ENCODE measurements at places on chromosomes 12 and 14. TPM values are rescaled to one million over a fixed set of nuclear protein-coding genes. Genes with fewer than 3 reads are reported as not detected.

DNA sequence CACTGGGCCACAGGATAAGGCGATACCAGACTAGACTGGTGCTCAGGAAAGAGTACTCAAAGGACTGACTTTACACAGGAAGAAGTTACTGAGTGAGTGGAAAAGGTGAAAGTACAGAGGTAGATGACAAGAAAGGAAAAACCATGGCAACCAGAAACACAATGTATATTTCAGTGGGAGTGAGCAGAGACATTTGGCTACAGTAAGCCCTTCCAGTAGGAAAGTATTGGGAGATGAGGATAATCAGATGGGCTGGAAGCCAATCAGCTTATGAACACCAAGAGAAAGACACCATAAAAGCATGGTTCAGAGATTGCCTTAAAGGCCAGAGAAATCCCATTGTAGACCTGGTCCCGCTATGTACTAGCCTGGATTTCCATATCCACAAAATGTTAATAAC, 51.6 kb downstream of the TMTC1 start:
- no peaks in the 10 kb centered on the region for H3K4me1 ChIP-seq
- no peak overlapping the region for H3K27ac ChIP-seq
- no peak for DNase-seq
- no peaks in the 10 kb centered on the region for H3K36me3 ChIP-seq
- H3K27me3 ChIP-seq, result no peaks in the 10 kb centered on the region
- no peak overlapping the region for H3K4me3 ChIP-seq

DNA sequence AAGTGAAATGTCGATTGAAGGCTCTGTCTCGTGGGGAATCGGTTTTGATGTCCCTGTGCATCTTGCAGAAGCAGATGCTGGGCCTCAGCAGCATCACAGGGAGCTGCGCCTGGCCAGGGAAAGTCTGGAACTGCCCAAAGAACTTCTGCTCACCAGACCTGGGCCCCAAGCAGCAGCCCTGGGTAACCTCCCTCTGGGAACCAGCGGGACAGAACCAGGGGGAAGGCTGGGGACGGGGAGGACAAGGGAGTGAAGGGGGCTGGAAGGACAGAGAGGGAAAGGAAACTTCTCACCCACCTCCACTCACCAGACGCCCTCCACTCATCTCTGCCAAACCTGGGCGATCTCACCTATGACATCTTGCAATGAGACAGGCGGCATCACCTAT, 26.8 kb upstream of the C14orf180 start:
- no peak overlapping the region for H3K27ac ChIP-seq
- peaks cover 3% of the 10 kb centered on the region for H3K27me3 ChIP-seq
- H3K4me1 ChIP-seq, result no peaks in the 10 kb centered on the region

DNA sequence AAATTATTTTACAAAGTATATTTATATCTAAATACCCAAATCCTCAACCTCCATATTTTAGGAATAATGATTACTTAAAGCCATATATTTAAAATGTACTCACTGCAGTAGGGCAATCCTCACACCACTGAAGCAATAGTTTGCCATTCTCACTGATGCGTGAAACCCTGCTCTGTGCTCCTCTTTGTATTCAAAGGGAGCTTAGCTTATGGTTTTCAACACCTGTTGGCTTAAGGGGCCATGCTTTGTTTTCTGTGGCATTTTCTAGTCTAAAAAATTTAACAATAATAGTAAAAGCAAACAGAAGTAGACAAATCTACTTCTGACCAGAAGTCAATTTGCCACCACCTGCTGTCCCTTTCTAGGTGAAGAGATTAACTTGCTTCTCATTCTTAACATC, 294.6 kb downstream of the FLRT2 start:
- DNase-seq, result no peak
- H3K4me3 ChIP-seq, result no peak overlapping the region
- no peak overlapping the region for H3K27ac ChIP-seq

GRCh38 chr14:70828188-70828587, 18.9 kb upstream of the MAP3K9 start:
- no peaks in the 10 kb centered on the region for H3K36me3 ChIP-seq
- H3K4me3 ChIP-seq, result no peak overlapping the region
- no peaks in the 10 kb centered on the region for H3K4me1 ChIP-seq
- no peak for DNase-seq
- H3K27me3 ChIP-seq, result no peaks in the 10 kb centered on the region

DNA sequence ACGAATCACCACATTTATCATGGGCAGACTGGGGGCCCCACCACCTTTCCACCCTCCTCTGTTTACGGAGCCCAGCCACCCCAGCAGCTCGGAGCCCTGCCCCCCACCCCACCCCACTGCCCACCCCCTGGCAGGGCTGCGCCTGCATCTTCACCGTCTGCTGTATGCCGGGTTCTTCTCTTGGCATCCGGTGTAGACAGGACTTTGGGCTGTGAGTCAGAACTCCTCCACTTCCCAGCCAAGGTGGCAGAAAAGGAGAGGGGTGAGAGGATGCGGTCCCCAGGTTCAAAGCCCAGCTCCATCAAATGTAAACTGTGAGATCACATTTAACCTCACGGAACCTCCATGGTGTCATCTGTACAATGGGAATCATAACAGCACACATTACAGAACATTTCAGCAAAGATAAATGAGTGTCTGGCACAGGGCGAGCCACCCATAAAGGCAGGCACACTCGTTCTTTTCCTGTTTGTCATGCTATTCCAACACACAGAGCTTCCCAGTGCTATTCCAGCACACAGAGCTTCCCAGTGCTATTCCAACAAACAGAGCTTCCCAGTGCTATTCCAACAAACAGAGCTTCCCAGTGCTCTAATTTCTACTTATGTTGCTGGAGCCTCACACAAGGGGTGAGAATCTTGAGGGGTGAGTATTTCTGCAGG, 292.7 kb upstream of the RTL1 start:
- H3K27me3 ChIP-seq, result no peaks in the 10 kb centered on the region
- no peak for DNase-seq
- H3K27ac ChIP-seq, result no peak overlapping the region
- H3K4me1 ChIP-seq, result no peaks in the 10 kb centered on the region
- no peak overlapping the region for H3K4me3 ChIP-seq
- no peaks in the 10 kb centered on the region for H3K36me3 ChIP-seq

DNA sequence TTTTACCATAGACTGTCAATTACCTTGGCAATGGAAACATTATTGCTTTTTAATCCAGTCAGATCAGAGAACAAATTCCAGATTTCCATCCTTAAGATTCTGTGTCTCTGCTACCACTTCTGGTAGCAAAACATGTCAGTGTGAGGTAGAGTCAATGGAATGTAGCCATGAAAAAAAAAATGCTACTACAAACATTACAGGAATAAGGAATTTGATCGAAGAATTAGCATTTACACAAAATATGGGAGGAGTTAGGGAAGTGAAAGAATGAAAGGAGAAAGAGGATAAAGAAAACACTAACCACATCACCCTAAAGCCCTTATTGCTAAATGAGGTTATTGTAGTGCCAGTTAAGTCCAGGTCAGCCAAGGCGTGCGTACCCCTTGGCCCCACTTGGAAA, 9.2 kb downstream of the MED21 start:
- H3K4me3 ChIP-seq, result no peak overlapping the region
- H3K36me3 ChIP-seq, result no peaks in the 10 kb centered on the region
- H3K27me3 ChIP-seq, result no peaks in the 10 kb centered on the region

DNA sequence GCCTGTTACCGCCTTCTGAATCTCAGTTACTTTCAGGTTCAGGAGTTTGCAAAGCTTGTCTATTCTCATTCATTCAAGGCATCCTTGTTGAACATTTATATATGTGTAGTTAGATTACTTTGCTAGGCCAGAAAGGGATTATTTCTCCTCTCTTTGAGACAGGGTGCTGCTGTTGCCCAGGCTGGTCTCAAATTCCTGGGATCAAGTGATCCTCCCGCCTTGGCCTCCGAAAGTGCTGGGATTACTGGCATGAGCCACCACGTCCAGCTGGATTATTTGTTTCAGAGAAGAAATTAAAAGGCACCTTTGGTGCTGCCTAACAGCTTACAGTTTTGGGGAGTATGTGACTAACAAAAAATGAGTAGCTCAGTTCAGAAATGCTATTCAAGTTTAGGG, 772 bp downstream of the CHURC1 start:
- DNase-seq, result no peak
- peak overlapping the region; percentile 88 for H3K27ac ChIP-seq
- H3K36me3 ChIP-seq, result no peaks in the 10 kb centered on the region
- peaks cover 6% of the 10 kb centered on the region for H3K4me1 ChIP-seq
- H3K4me3 ChIP-seq, result peak overlapping the region; percentile 94

DNA sequence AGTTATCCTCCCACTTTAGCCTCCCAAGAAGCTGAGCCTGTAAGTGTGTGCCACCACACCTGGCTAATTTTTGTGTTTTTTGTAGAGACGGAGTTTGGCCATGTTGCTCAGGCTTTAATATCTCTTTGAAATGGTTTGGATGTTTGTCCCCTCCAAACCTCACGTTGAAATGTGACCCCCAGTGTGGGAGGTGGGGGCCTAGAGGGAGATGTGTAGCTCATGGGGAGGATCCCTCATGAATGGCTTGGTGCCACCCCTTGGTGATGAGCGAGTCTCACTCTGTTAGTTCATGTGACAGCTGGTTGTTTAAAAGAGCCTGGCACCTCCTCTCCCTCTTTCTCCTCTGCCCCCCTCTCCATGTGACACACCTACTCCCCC, 23.6 kb upstream of the TTC7B start:
- no peaks in the 10 kb centered on the region for H3K27me3 ChIP-seq
- no peak overlapping the region for H3K4me3 ChIP-seq
- no peak for DNase-seq
- H3K36me3 ChIP-seq, result no peaks in the 10 kb centered on the region
- no peaks in the 10 kb centered on the region for H3K4me1 ChIP-seq
- no peak overlapping the region for H3K27ac ChIP-seq

- no peaks in the 10 kb centered on the region for H3K36me3 ChIP-seq
- no peak overlapping the region for H3K27ac ChIP-seq
- H3K4me3 ChIP-seq, result no peak overlapping the region
- H3K4me1 ChIP-seq, result no peaks in the 10 kb centered on the region
- no peak for DNase-seq
Observed at GRCh38 chr14:53327716-53328115, 174.6 kb upstream of the DDHD1 start.

DNA sequence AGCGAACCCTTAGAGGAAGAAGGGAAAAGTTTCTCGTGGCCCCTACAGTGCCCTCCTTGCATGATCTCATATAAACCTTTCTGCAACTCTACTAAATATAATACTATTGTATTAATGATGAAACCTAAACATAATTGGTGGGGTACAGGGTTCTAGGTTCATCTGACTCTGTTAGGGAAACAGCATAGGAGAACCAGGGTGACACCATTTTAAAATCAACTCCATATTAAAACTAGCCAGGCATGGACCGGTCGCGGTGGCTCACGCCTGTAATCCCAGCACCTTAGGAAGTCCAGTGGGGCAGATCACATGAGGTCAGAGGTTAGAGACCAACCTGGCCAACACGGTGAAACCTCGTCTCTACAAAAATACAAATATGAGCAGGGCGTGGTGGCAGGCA, 15.0 kb upstream of the RND1 start:
- no peaks in the 10 kb centered on the region for H3K27me3 ChIP-seq
- no peaks in the 10 kb centered on the region for H3K36me3 ChIP-seq
- no peak overlapping the region for H3K4me3 ChIP-seq

The SLC2A14 gene
- total RNA-seq, result 10.7 TPM

The P2RX7 gene
- 11.8 TPM for total RNA-seq

The OR6C2 gene
- not detected for total RNA-seq

The MARCHF9 gene
- 13.2 TPM for total RNA-seq
